Caudate nucleus (tissue), 63 donors: ENCODE measurements at places on chromosomes 13 and 19.

GRCh38 chr19:32599258-32599657 is 18.3 kb downstream of the PDCD5 start:
- no peak for DNase-seq

GRCh38 chr13:83753912-83754624 is 128.2 kb downstream of the SLITRK1 start:
- DNase-seq: no peak

GRCh38 chr19:17323300-17323963 is 11.2 kb downstream of the ANO8 start:
- no peak for DNase-seq

DNA sequence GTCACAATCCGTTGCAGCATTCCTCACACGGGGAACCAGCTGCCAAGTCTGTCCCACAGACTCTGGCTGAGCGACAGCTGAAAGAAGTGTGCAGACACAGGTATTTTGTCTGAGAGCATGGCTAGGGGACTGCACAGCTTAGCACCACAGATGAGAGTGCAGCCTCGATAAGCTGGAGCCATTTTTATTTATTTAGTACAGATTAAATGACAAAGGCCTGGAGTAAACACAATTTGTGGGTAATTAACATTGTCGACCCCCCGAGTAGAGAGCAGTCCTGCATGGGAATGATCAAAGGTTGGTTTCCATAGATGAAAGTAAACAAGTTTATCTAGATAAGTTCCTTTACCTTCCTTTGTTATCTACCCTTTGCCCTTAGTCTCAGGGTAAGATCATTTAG is 836.2 kb downstream of the DACH1 start:
- DNase-seq: no peak

GRCh38 chr13:90632184-90632583 is 715.3 kb upstream of the MIR17HG start:
- no peak for DNase-seq

- DNase-seq: no peak
Measured at GRCh38 chr13:76016799-76017400, 380.8 kb downstream of the LMO7 start.
